RCC 7860 (cell line): ENCODE measurements at places on chromosomes 5 and 9.
A peak's percentile ranks its signal among the peaks of the same experiment; 100 is the strongest.

DNA sequence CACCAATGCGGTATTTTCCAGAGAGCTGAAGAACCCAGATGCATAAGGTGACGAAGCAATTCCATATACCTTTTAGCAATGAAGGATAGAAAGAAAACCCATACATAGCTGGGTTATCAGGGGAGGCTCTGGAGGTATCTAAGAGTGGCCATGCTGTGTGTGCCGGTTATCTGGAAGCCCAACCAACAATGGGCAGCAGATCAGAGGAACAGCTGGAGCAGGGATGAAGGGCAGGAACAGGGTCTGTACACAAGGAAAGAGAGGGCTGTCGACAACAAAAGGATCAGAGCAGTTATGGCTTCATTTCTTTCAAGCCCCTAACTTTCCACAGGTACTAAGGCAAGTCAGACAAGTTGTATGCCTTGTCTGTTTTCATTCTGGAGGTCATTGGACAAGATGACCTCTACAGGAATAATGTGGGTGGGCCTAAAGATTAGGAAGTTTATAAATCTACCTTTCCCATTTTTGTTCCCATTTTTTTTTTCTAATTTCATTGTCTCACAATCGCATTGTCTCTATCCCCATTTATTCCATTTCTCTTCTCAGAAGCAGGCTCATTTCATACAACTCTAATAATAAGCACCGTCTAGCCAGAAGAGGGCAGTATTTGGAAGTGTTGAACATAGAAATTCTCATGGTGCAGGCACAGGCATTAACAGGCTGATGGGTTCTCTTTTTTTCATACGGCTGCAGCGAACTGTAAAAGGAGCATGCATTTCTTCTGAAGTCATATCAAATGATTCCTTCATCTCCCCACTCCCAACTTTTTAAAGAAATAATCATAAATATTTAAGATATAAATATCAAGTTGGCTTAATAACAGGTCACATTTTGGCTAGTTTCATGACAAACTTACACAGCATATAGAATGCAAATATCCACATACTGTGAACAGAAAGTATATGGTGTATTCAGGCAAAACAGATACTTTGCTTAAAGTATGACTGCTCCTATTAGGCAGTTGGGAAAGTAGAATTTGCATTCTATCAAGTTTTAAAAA lies 63.5 kb downstream of the ZNF474 start:
- DNase-seq = peak; percentile 48

- DNase-seq = no peak
Measured at GRCh38 chr9:33331377-33331891, 41.1 kb downstream of the NFX1 start.

DNA sequence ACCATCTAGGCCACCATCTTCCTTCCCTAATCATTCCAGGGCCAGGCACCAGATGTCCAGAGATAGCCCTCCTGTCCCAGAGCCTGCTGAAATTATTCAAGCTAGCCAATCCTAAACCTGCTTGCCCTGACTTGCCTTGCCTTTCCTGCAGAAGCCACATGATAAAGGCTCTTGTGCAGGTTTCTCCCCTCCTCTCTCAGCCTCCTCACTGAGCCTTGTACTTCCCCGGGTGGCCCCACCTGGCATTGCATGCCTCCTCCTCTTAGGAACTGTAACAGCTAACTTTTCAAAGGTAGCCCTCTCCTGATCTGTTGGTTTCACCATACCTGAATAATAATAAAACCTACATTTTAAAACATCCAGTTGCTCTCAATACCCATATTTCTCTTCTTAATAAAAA lies 42.6 kb downstream of the DIRAS2 start:
- no peak for DNase-seq

GRCh38 chr5:162473041-162473714 lies 405.6 kb downstream of the GABRG2 start:
- DNase-seq = no peak

DNA sequence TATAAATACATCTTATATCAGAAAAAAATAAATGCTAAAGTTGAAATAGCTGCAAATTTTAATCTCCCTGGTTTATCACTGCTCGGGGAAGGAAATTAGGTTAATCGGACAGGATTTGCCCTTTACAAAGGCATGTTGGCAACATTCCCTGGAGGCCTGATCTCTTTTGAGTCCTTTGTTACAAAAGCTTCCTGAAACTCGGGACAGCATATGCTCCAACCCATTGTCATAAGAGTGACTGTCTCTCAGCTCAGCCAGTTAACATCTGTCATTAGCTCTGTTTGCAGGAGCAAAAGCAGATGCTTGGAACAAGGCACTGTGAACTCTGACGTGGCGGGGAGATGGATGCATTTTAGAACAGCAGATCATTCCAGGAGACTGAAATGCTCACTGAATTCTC lies 80.6 kb downstream of the MYO10 start:
- DNase-seq = no peak

GRCh38 chr9:86043999-86044398 lies 55.4 kb downstream of the GOLM1 start:
- no peak for DNase-seq

DNA sequence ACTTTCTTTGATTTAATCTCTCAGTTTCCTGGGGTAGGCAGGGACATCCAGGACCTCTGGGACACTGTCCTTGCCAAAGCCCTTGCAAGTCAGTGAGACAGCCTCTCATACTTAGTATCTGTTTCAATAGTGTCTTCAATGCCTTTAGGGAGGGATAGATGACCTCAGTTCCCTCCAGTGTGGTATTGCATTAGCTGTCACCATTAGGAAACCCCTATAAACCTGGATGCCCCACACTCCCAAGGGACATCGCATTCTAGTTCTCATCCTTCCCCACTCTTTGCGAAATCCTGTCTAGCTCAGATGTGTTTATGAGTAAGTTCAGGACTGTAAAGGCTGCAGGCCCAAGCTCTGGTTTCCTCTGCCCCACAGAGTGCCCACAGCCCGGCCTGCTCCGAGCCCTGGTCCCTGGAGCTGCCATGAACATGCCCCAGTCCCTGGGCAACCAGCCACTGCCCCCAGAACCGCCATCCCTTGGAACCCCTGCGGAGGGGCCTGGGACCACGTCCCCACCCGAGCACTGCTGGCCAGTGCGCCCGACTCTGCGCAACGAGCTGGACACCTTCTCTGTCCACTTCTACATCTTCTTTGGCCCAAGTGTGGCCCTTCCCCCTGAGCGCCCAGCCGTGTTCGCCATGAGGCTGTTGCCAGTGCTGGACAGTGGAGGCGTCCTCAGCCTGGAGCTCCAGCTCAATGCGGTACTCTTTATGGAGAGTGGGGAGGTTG lies 13.2 kb downstream of the TMEM8B start:
- DNase-seq = no peak

GRCh38 chr5:134592141-134592746 lies 40.4 kb downstream of the SAR1B start:
- DNase-seq = no peak

GRCh38 chr5:38906503-38906902 lies 60.7 kb downstream of the OSMR start:
- no peak for DNase-seq

DNA sequence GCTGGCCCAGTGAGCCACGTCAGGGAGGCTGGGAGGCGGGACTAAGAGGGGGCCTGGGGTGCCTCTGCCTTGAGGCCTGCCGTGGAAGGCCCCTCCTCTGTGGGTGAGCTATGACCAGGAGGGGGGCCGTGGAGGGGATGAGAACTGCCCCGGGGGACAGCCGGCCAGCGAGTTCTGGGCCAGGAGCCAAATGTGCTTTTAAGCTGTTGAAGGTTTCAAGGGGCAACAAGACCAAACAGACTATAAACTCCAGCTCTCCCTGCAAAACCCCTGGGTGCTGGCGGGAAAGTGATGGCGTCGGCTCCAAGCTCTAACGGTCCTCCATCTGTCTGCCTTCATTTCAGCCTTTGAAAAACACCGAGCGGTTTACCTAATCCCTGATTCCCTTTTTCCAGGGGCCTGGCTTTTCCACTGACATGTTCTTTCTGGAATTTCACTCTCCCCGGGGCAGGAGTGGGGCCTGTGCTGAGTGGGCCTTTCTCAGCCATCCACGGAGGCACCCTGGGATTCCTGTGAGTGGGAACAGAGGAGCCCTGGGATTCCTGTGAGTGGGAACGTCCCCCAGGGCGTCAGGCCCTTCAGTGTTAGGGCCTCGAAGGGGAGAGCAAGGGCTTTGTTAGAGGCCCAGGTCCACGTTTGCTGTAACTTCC lies 65.6 kb downstream of the COL5A1 start:
- DNase-seq = peak; percentile 41

DNA sequence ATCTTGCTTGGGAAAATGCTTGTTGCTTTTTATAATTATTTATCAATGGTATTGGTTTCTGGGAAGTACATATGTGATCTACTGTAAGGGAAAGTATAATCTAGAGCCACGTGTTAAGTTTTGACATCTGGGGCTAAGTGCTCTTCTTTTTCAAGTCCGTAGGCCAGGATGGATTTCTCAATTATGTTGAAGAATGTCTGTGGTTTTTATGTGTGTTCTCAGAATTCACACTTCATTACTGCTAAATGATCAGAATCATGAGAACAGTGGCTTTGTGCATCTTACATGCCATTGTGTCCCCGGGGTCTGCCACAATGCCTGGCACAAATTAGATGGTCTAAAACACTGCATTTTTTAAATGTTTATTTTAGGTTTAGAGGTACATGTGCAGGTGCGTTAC lies 14.5 kb upstream of the AUH start:
- DNase-seq = no peak

DNA sequence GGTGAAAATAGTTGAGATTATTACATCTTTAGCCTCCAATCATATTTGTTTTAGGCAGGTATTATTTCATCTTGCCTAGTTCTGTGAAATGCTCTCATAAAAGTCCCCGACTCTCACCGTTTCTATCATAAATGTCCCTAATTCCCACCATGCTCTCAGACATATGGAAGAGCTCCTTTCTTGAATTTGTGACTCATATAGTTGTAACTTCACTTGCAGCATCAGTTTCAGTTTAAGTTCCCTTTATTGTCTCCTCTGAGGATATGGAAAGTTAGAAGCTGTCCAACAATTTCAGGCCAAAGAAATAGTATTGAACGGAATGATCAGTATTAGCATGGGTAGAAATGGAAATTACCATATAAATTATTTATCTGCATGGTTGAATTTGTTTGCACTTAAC lies 187.5 kb upstream of the NR4A3 start:
- no peak for DNase-seq

DNA sequence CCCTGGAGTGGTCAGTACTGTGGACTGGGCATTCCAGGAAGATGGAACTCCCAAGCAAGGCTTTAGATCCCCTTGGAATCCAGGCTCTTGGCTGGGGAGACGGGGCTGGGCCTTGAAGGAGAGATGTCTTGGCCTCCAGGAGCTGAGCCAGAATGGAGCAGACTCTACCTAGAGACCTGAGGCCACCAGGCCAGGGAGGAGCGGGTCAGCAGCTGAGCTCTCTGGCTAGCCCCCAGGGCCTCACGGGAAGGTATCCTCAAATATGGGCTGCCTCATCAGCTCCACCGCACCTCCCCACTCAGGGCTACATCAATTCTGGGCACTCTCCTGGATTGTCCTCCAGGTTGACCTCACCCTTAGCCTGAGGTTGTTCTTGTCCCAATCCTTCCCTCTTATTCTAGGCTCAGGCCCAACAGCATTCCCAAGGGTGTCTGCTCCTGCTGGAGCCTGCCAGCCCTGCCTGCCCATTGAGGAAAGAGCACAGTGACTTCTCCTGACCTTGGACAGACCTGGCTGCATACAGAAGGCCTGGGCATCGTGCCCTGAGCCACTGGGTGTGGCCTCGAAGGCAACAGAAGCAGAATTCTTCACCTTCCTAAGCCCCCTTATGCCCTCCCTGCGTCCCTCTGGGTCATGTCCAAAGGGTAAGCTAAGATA lies 3.0 kb upstream of the PDLIM4 start:
- no peak for DNase-seq

- DNase-seq = peak; percentile 83
Measured at GRCh38 chr9:120394058-120394669, 185.8 kb downstream of the CDK5RAP2 start.

GRCh38 chr5:135944967-135945560 lies 9.7 kb downstream of the LECT2 start:
- DNase-seq = peak; percentile 70

DNA sequence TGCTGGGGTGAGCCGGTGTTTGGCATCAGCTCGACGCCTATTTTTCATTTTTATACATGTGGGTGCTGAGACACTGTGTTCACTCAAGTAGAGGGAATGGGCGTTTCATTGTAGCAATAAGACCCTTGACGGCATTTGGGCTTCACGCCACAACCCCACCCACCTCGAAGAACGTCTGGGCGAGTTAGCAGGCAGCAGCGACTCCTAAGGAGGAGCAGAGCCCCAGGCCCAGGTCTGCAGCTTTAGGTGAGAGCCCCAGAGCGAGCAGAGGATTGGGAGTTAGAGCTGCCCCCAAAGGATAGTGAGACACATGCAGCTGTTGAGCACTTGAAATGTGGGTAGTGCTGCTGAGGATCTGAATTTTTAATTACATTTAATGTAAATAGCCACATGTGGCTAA lies 1.6 kb upstream of the ZFP62 start:
- DNase-seq = no peak

DNA sequence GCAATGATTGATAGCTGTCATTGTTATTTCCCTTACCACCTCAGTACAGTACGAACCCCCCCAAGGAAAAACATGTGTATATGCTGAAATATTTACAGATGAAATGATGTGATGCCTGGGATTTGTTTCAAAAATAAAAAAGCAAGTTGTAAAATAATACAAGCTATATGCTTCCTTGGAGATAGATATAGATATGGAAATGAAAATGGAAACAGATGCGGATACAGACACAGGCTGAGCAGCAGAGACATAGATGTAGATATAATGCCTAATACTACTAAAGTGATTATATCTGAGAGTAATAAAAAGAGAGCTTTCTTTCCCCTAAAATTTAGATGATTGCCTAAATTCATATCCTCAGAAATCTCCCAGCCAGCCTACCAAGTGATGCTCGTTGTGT lies 127.5 kb upstream of the TNPO1 start:
- DNase-seq = no peak

GRCh38 chr5:112379542-112380325 lies 39.3 kb downstream of the EPB41L4A start:
- no peak for DNase-seq

- DNase-seq = no peak
Measured at GRCh38 chr9:96040591-96041461, 165.3 kb downstream of the ERCC6L2 start.

DNA sequence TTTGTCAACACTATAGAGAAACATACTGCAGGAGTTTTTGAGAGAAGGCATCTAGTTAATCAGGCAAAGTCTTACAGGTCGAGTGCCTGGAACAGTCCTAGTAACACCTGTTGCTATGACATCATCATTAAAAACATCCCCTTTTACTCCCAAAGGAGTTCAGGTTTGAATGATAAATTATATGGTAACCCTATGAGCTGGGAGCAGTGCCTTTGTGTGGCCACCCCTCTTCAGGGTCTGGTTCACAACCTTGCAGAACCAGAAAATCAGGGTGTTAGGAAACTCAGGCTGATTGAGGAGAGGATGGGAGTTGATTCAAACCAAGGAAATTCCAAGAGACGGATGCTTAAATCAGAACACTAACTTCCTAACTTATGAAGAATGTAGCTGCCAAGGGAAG lies 179.1 kb upstream of the RASEF start:
- DNase-seq = no peak

DNA sequence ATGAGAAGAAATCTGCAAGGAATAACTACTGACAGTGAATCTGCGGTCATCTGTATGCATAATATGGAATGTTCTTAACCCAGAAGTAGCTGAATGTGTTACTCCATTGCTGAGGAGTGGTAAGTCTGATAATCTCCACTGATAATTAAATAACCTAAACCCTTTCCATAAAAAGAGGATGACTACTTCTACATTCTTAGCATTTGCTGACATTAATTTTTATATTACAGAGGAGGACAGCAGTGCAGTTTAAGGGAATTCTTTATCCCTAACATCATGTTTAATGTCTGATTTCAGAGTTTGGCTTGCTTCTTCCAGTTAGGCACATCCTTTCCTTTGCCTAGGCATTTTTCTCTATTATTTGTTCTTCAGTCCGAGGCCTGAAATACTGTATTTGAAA lies 52.2 kb downstream of the CDC42SE2 start:
- DNase-seq = no peak
